ENCODE measurements at places on chromosomes 16 and 17.

DNA sequence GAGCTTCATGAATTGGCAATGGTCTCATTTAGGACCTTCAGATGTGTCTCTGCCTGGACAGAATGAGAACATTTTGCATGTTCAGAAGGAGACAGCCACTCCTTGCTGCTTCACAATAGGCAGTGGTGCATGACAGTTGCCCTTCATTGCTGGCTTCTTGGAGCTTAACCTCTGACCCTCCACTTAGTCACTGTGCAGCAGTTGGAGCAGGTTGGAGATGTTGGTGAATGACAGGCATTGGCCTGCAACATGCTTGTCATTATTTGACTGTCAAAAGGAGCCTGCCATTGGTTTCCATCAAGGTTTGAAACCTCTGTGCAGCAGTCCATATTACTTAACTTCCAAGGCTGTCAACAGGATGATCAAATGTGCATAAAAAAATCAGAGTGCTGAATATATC, 22.7 kb downstream of the FTO start:
- no peak for DNase-seq

DNA sequence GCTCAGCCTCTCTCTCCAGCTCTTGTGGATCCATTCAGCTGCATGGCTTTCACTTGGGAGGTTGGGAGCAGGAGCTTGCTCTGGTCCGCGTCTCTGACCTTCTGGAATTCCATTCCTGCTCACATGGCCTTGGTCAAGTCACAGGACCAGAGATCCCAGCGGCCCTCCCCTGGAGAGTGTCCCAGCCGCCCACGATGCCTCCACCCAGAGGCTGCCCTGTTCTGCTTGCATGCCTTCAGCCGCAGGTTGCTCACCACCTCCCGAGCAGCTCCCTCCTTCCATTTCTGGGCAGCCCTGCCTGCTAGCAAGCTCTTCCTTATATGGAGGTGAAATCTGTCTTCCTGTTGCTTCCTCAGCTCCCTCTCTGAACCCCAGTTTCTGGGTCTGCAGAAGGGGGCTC, 32.6 kb downstream of the RAI1 start:
- DNase-seq: no peak

DNA sequence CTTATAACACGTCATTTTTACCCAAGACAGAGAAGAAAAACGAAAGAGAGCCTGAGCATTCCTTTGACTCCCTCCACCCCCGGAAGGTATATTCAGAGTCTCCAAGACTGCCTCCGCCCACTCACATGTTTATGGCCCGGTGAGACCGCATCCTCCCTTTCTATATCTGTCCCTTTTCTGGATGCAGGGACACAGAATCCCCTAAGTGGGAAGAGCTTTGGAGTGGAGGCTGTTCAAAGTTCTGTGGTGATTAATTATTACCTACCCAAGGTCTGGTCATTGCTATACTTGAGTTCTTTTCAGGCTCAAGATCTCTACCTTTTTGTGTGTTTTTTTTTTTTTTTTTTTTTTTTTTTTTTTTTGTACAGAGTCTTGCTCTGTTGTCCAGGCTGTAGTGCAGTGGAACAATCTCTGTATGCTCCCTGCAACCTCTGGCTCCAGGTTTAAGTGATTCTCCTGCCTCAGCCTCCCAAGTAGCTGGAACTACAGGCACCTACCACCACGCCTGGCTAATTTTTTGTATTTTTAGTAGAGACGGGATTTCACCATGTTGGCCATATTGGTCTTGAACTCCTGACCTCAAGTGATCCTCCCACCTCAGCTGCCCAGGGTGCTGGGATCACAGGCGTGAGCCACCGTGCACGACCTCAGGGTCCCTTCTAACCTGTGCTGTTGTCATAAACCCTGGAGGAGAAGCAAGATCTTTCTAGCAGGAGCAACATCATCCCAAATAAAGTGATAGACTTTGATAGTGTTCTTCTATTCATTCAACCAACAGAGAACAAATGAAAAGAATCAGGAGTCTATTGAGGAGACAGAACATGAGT, 407.1 kb downstream of the WWOX start:
- DNase-seq: no peak

GRCh38 chr17:79039886-79040285, 15.9 kb downstream of the C1QTNF1 start:
- DNase-seq: peak; percentile 50

GRCh38 chr17:27600471-27600870, 30.5 kb upstream of the LGALS9 start:
- DNase-seq: no peak

DNA sequence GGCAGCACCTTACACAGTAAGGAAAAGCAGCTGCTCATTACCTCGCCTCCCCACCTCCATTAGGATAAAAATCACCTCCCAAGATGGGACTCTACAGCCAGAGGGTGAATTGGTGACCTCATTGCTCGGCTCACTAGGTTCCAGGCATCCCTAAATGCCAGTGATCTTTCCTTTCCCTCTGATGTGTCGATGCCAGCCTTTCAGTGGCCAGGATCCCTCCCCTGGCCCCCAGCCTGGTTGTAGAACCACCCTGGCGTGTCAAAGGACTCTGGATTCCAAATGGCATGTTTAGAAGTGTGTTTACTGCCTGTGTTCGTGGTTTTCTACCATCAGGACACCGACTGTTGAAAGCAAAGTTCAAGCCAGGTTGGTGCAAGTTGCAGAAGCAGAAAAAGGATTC, 72.1 kb upstream of the LYRM9 start:
- no peak for DNase-seq

DNA sequence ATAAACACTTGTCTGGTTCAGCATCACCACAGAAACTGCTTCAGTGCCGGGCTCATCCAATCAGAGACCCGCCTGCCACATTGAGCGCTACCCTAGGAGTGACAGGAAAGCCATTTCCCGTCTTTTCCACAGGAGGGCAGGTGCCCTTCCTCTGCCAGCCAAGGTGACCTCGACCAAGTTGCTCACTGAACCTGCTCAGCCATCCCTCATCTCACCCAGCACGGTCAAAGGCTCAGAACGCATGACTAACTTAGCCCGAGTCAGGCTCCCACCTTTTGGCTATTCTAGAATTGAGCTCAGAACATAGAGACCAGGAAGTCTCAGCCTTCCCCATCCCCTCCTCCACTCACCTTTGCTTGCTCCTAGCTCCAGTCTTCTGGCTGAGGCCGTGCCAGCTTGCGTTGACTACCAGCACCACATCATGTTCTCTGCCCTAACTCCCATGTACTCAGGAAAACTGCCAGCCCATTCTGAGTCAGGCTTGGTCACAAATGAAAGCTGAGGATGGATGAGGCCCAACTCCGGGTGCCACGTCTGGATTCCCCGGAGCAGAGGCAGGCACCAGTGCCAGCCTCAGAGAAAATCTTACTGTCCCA, 15.6 kb downstream of the MRPS23 start:
- no peak for DNase-seq

- no peak for DNase-seq
Observed at GRCh38 chr17:57477522-57478362, 221.4 kb downstream of the MSI2 start.

GRCh38 chr16:58157951-58158540, 28.9 kb upstream of the CFAP20 start:
- no peak for DNase-seq

- DNase-seq: no peak
Observed at GRCh38 chr17:45929344-45929743, 35.0 kb downstream of the MAPT start.

Measured in suppressor macrophage (primary cell).